ENCODE measurements at places on chromosomes 11 and 22. TPM values are rescaled to one million over a fixed set of nuclear protein-coding genes. Genes with fewer than 3 reads are reported as not detected.

DNA sequence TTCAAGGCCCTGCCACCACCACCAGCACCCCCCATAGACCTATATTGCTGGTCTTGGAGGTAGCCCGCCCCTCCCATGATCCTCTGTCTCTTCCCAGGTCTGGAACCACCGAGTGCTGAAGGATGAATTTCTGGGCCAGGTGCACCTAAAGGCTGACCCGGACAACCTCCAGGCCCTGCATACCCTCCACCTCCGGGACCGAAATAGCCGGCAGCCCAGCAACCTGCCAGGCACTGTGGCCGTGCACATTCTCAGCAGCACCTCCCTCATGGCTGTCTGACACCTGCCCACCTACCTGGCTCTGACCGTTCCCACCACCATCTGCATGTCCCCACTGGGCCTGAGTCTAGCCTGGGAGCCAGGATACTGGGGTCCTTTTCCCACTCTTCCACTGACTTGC lies 4.5 kb upstream of the MYO7A start:
- peaks cover 5% of the 10 kb centered on the region for H3K4me1 ChIP-seq
- H3K36me3 ChIP-seq, result no peaks in the 10 kb centered on the region
- H3K27me3 ChIP-seq, result no peaks in the 10 kb centered on the region
- no peak overlapping the region for H3K4me3 ChIP-seq

GRCh38 chr11:70672991-70673653 lies 274.8 kb downstream of the CTTN start:
- no peaks in the 10 kb centered on the region for H3K36me3 ChIP-seq
- H3K4me1 ChIP-seq, result no peaks in the 10 kb centered on the region
- no peaks in the 10 kb centered on the region for H3K27me3 ChIP-seq
- no peak for DNase-seq
- no peak overlapping the region for H3K4me3 ChIP-seq

DNA sequence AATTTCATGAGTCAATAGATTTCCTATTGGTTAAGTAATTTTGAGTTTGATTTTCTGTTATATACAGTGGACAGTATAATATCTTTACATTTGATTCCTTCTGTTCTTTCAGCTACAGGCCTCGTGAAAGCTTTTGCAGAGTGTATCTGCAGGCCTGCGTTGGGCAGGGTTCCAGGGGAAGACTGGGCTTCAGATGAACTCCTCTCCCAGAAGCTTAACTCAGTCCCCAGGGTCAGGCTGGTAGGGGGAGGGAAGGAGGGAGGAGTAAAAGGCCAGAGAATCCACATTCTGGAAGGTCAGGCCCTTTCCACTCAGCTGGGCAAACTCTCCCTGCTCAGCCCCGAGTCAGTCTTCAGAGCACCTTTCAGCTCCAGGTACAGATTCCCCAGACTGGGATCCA lies 100.4 kb upstream of the NECTIN1 start:
- H3K4me3 ChIP-seq, result no peak overlapping the region
- no peak overlapping the region for H3K27ac ChIP-seq
- DNase-seq, result no peak

The TSGA10IP gene
- total RNA-seq, result 0.19 TPM

The RIBC2 gene
- total RNA-seq, result not detected

The ANKK1 gene
- total RNA-seq, result 0.23 TPM

- no peaks in the 10 kb centered on the region for H3K27me3 ChIP-seq
- H3K27ac ChIP-seq, result no peak overlapping the region
- no peak for DNase-seq
- H3K4me1 ChIP-seq, result no peaks in the 10 kb centered on the region
Observed at GRCh38 chr11:58466293-58466692, 24.3 kb upstream of the OR5B12 start.

DNA sequence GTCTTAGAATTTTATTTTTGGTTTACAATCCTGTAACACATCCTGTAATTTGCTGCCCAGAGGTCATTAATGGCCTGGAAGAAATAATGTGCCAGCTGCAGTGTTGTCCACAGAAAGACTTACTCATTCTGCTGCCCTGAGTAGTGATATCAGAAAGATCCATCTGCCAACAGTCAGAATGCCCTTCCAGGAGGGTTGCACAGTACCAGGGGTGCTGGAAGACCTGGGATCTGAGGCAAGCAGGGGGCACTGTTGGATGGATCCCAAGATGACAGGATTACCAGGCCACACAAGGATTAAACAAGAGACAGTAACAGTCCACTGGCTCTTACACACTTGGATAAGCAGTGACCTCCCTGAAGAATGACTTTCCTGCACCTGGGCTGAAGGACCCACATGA lies 93.8 kb upstream of the TOP3B start:
- H3K27ac ChIP-seq, result no peak overlapping the region
- no peak overlapping the region for H3K4me3 ChIP-seq
- DNase-seq, result no peak
- no peaks in the 10 kb centered on the region for H3K36me3 ChIP-seq
- H3K4me1 ChIP-seq, result no peaks in the 10 kb centered on the region
- H3K27me3 ChIP-seq, result no peaks in the 10 kb centered on the region

DNA sequence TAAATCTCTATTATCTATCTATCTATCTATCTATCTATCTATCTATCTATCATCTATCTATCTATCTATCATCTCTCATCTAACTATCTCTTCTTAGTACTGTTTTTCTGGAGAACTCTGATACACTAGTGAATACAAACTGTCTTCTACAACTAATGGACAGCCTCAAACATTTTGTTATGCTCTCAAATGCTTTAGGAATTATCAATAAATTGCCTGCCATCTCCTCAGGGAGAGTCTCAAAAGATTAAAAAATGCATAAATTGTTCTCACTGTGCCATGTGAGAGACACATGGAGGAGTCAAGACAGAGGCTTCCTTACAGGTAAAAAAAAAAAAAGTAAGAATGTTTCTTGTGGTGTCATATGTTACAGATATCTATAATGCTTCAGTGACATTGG lies at the start of gene OR8K3:
OR8K3 (plus strand) TSS at position 301 of the 400 bp plus-strand sequence. CDS start 3,163 bp downstream, outside the sequence.
- no peaks in the 10 kb centered on the region for H3K4me1 ChIP-seq
- no peak within 1 kb of the TSS for H3K4me3 ChIP-seq
- H3K27me3 ChIP-seq, result no peaks in the 10 kb centered on the region
- no peaks in the 10 kb centered on the region for H3K36me3 ChIP-seq
- no peak for DNase-seq
- H3K27ac ChIP-seq, result no peak within 1 kb of the TSS

The KRTAP5-2 gene
- total RNA-seq, result not detected

DNA sequence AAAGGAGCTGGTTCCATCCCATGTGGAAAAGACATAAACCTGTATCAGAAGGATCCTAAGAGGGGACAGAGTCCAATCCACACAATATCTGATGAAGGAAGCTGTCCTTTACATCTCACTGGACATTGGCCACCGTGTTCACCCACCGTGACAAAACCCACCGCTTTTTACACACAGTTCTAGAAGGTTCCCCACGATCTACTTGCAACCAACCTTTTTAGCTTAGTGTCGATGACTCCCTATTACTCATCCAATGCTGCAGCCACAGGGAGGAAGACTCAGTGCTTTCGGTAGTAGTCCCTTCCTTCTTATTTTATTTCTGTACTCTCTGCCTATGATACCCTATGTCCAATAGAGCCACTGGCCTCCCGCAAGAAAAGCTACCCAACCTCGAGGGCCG lies 65.4 kb downstream of the MAPK1 start:
- H3K27ac ChIP-seq, result no peak overlapping the region
- no peak overlapping the region for H3K4me3 ChIP-seq
- peaks cover 4% of the 10 kb centered on the region for H3K4me1 ChIP-seq
- H3K36me3 ChIP-seq, result peaks cover 15% of the 10 kb centered on the region
- no peak for DNase-seq
- H3K27me3 ChIP-seq, result no peaks in the 10 kb centered on the region

- no peak overlapping the region for H3K4me3 ChIP-seq
- no peaks in the 10 kb centered on the region for H3K36me3 ChIP-seq
- no peak overlapping the region for H3K27ac ChIP-seq
- H3K4me1 ChIP-seq, result peaks cover 4% of the 10 kb centered on the region
Observed at GRCh38 chr22:45598596-45599217, 72.9 kb upstream of the ATXN10 start.

GRCh38 chr11:698493-699115 lies 3.0 kb downstream of the TMEM80 start:
- H3K27me3 ChIP-seq, result no peaks in the 10 kb centered on the region
- no peak for DNase-seq
- H3K4me1 ChIP-seq, result peaks cover 11% of the 10 kb centered on the region

DNA sequence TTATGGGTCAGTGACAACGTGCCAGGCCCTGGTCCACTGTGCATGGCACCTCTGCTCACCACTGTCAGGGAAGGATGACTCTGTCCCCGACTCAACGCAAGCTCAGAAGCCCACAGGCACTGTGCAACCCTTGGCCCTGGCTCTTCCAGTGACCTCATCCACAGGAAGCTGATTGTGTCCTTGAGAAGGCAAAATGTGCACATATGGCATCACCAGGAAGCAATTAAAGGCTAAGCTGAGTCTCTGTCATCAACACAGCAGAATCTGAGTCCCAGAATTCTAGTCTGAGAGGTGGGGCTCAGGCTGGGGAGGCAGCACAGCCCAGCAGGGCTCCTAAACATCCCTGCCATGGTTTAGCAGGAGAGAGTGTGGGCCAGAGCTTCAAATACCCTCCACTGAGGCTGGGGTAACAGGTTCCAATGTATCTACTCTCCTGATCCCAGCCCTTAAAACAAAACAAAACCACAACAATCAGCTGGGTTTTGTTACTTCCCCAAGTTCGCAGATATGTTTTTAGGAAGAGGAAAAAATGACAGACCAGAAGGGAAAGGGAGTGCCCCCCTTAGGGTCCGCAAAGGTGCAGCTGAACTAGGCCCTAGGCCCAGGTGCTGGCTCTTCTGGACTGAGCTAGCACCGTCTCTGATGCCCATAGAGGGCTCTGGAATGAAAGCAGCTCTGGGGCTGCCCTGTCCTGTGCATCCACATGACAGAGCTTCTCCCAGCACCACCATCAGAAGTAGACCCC lies 33.5 kb upstream of the GNAZ start:
- no peaks in the 10 kb centered on the region for H3K36me3 ChIP-seq
- DNase-seq, result no peak
- no peaks in the 10 kb centered on the region for H3K4me1 ChIP-seq
- no peak overlapping the region for H3K27ac ChIP-seq
- no peaks in the 10 kb centered on the region for H3K27me3 ChIP-seq

GRCh38 chr11:66768818-66769217 lies 39.8 kb upstream of the SPTBN2 start:
- DNase-seq, result no peak
- H3K4me3 ChIP-seq, result no peak overlapping the region
- H3K27me3 ChIP-seq, result no peaks in the 10 kb centered on the region
- H3K4me1 ChIP-seq, result no peaks in the 10 kb centered on the region
- no peaks in the 10 kb centered on the region for H3K36me3 ChIP-seq
- H3K27ac ChIP-seq, result no peak overlapping the region

DNA sequence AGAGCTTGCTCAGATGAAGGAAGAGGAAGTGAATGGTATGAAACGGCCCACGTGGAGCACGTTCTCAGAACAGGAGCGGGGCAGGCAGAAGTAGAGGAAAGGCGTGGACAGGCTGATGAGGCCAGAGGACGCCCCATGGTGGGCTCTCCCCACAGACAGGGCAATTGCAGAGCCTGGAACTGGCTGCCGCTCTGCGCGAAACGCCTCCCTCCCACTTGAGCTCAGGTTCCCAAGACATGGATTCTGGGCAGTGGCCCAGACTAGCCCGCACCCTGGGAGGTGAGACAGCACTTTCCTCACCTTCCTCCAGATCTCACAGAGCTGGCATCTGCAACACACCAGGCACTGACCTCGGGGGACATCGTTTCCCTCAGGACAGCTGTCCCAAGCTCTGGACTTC lies 117.6 kb downstream of the PHF21B start:
- DNase-seq, result no peak
- no peaks in the 10 kb centered on the region for H3K27me3 ChIP-seq
- H3K27ac ChIP-seq, result no peak overlapping the region
- H3K4me3 ChIP-seq, result no peak overlapping the region

- no peaks in the 10 kb centered on the region for H3K36me3 ChIP-seq
- H3K4me3 ChIP-seq, result no peak overlapping the region
- no peaks in the 10 kb centered on the region for H3K4me1 ChIP-seq
- no peak overlapping the region for H3K27ac ChIP-seq
Observed at GRCh38 chr22:36923131-36923788, 9.8 kb downstream of the CSF2RB start.

The INPP5J gene
- 7.1 TPM for total RNA-seq

- H3K27me3 ChIP-seq, result peaks cover 4% of the 10 kb centered on the region
- DNase-seq, result no peak
- no peaks in the 10 kb centered on the region for H3K36me3 ChIP-seq
- no peak overlapping the region for H3K27ac ChIP-seq
Observed at GRCh38 chr11:66015454-66015881, 3.7 kb downstream of the CST6 start.

- no peaks in the 10 kb centered on the region for H3K27me3 ChIP-seq
- no peak for DNase-seq
Observed at GRCh38 chr11:18676803-18677202, 21.8 kb upstream of the TMEM86A start.

GRCh38 chr22:24153353-24153752 lies 27.9 kb upstream of the SUSD2 start:
- H3K27me3 ChIP-seq, result no peaks in the 10 kb centered on the region
- H3K4me1 ChIP-seq, result no peaks in the 10 kb centered on the region
- no peak overlapping the region for H3K4me3 ChIP-seq
- H3K27ac ChIP-seq, result no peak overlapping the region
- no peaks in the 10 kb centered on the region for H3K36me3 ChIP-seq

All from pancreas (tissue), 10 donors.